MCF 10A (cell line): ENCODE measurements at places on chromosomes 11 and 22. TPM values are rescaled to one million over a fixed set of nuclear protein-coding genes. Genes with fewer than 3 reads are reported as not detected.

- no peak for DNase-seq
These were observed 967.0 kb upstream of the FAT3 start for GRCh38 chr11:91257667-91258066.

- DNase-seq, result no peak
These were observed 16.9 kb upstream of the SLC3A2 start for GRCh38 chr11:62863687-62864335.

DNA sequence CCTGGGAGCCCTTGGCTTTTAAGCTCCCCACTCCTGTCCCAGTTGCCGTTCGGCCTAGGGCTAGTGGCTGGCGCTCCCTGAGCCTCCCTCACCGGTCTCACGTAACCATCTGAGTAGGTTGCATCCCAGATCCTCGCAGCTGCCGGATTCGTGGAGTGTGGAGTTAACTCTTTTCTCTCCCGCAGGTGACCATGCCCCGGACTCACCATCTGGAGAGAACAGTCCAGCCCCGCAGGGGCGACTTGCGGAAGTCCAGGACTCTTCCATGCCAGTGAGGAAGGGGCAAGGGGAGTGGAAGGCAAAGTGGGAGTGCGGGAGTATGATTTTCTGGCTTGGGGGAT is 902 bp downstream of the MUS81 start:
- no peak for DNase-seq

DNA sequence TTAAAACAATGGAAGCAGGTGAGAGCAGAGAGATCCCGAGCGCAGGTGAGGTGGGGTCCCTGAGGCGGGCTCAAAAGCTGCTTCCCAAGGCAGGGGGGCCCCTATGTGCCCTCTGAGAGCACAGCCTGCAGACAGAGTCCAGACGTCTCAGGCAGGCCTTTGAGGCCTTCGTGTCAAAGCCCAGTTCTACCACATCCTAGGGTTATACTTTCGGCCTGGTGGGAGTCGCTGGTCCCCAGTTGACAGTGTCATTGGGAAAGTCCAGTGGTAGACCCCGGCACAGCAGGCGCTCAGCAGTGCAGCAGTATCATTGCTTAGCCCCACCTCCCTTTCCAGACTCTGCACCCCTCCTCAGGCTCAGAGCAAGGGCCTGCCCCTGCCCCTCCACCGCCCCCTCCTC is 9.1 kb downstream of the LINC01488 start:
- DNase-seq, result no peak

DNA sequence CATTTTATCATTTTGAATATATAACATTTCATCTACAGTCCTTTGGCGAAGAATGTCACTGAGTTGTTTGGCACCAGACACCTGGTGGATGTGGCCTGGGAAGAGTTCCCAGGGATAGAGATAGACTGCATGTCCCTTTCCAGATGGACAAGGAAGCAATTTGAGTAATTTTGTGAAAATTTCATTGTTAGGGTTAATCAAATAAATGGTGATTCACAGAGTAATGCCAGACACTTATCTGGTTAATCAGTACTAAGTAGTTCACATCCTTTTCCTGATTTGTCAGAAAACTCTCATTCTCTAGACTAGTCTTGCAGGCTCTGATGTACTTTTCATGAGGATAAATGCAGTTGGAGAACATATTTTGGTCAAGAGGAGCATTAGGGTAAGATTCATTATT is 41.6 kb downstream of the NAALAD2 start:
- no peak for DNase-seq

The OR5T2 gene
- not detected in 2 replicates for total RNA-seq

The YPEL1 gene
- total RNA-seq, result 0.07 and 0.27 TPM in 2 replicates

The LRRC32 gene
- not detected in 2 replicates for total RNA-seq
